ENCODE measurements at places on chromosomes 3 and 15.

DNA sequence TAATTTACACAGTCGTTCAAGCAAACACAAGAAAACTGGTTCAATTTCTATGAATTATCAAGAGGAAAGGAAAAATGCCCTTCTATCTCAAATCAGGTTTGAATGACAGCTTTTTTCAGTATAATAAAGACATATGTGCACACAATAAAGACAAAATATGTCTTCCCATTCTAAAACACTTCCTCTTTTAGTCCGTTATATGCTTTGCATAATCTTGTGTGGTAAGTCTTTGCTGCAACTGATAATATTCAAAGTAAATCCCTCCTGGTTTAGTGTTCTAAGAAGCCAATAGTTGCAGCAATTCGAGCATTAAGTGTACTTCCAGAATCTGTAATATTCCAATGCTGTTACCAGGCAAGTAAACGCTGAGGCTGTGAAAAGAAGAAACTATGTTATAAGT is 43.7 kb upstream of the MAPKBP1 start:
- DNase-seq, result no peak

DNA sequence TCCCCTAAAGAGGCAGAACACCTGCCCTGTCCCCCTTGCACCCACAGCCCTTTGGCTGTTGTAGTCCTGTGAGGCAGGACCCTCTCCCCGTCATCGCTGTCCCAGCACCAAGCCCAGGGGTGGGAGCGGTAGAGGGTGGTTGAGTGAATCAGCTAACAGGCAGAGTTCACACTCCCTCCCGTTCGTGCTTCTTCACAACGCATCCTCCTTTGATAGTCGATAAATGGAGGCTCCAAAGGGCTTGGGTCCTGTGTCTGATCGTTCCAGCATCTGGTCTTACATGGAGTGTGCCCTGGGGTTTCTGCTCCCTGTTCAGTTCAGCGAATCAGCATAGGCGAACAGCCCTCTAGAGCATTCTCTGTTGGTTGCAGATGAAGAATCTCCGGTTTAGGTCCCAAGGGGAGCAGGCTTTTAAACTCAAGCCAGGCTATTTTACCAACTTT is 820 bp upstream of the HMCES start:
- DNase-seq, result peak; percentile 17

DNA sequence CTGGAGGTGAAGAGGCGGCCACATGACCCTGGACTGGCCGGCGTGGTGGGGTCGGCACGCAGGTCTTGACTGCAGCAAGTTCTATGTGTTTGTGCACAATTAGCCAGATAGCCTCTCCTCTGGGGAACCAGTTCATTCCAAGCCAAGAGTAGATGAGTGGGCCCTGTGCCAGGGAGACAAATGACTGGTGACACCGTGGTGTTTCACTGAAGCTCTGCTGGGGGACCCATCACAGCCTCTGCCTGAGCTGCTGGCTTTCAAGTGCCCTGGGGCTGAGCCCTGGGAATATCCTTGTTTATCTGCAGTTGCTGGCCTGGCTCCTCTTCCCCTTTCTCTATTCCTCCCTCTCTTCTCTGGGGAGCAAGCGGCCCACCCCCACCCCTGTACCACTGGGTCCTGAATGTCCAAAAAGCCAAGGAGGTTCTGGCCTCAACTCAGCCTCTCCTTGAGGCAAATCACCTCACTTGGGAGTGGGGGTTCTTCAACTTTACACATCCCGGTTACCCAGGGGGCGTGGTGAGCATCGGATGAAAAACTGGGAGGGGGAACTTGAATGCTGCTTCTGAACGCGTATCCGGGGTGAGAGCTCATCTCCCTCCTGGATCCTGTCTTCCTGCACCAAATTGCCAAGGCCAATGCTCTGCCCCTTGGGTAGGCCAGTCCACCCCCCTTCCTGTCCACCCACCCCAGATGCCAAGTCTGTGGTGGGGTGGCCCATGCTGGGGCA is 199.6 kb upstream of the LYSMD4 start:
- no peak for DNase-seq

DNA sequence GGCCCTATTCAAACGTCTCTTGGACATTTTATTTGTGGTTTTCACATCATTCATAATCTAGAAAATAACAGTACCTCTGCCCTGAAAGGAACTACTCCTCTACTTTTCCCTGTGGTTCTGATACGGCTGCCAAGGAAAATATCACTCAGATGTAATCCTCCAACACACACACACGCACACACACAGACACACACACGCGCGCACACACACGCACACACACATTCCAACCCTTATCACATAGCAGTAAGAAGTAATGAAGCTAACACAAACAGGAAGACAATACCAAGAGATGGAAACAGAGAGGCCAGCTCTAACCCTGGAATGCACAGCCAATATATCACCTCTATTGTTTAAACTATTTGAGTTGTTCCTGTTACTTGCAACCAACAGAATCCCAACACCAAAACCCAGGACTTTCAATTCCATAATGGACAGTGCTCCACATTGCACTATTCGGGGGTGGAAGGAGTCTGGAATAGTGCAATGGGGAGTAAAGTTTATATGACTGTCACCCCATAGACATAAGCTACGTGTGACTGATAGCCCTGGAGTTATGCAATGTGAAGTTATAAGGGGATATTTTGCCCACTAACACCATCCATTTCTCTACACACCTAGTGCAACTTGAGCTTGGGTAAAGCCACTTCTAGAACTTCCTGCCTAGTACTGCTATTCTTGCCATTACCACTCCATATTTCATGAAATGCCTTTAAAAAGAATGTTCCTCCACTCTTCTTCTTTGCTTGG is 71.3 kb upstream of the FNDC3B start:
- DNase-seq, result no peak

DNA sequence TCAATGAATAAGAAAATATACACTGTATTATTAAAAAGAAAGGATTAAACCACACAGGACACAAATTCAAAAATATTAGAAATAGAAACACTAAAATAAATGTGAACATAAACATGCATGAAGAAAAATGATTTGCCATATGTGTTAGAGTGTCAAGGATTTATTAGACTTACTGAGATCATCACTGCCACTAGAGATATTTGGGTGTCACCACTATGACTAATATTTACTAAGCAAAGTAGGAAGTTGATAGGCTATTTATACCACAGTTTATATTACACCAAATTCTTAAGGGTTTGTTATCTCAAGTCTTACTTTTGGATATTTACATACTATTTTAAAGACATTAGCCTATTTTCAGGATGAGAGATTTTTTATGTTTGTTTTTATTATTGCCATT is 575.0 kb upstream of the SGO1 start:
- DNase-seq, result no peak

GRCh38 chr3:110971010-110971601 is 100.5 kb upstream of the NECTIN3 start:
- no peak for DNase-seq

GRCh38 chr3:23644676-23645075 is 161.1 kb upstream of the UBE2E1 start:
- DNase-seq, result no peak

GRCh38 chr3:127789051-127789450 is 33.3 kb downstream of the MGLL start:
- no peak for DNase-seq

DNA sequence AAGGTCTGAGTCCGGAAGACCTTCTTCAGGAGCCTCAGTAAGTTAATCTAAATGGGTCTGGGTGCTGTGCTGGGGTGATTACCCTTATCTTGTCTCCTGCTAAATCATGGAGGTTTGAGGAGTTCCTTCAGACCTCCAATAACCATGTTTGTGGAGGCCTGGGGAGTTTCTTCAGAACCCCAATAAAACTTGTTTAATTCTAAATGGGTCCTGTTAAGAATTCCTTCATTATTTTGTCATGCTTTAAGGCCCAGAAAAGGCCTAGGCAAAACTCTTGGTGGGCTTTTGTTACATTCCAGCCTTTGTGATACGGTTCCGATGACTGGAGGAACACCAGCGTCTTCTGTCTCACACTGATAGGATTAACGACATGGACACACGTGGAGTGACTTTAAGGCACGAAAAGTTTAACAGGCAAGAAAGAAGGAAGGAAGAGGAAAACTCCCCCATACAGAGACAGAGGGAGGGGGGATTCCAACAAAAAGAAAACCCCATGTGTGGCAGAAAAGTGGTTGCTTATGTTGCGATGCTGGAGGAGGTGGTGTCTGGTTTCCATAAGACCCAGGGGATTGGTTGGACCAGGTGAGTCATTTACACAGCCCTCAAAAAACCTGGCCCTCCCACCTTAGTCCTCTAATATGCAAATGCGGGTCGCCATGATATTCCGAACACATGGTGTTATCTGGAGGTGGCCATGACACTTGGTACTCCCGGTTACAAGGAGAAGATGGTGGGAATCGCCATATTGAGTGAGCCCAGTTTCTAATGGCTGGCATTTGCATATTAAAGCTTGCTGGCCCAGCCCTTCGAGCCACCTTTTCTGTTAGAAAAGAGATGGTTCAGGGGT is 72.6 kb upstream of the MFGE8 start:
- no peak for DNase-seq

- no peak for DNase-seq
These were observed 308.6 kb downstream of the MECOM start for GRCh38 chr3:169354774-169355501.

- peak; percentile 49 for DNase-seq
These were observed 241.9 kb downstream of the NTRK3 start for GRCh38 chr15:88014454-88015160.

- peak; percentile 83 for DNase-seq
These were observed 26.4 kb upstream of the PDE8A start for GRCh38 chr15:84955089-84955848.

DNA sequence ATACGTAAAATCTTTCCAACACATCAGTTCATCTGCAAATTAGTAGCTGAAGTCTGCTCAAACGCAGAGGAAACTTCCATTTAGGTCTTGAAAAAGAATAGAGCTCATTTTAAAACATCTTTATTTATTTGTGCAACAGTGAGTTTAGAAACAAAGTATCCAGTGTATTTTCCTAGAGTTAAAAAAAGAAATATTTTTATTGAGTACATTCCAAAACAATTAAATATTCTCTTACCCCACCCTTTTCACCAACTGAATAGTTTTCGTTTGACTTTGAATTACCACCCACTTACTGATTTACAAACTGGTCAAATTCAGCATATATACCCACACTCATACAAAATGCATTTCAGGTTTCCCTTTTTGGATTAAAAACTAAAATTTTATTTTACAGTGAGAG is 104.7 kb downstream of the ZBTB20 start:
- DNase-seq, result no peak

GRCh38 chr15:39392469-39393047 is 188.3 kb upstream of the THBS1 start:
- no peak for DNase-seq

- DNase-seq, result peak; percentile 88
These were observed 169.1 kb upstream of the SEMA6D start for GRCh38 chr15:47548231-47548630.

DNA sequence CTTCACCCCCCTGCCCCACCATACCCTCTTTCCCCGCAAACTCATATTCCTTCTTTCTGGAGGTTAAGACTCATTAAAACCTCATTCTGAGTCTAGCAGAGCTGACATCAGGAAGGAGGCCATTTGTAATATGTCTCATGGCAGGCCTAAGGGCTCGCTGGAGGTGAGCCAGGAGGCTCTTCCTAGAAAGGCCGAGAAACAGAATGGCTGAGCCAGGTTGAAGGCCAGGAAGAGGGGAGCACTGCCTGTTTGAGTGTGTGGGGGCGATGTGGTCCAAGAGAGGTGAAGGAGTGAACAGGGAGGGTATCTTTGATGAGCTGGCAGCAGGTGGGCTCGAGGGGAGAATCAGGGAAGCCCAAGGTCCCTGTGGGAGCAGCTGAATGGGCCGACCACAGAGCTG is 317.3 kb downstream of the TLE3 start:
- DNase-seq, result no peak

GRCh38 chr15:26875476-26875850 is 8.6 kb downstream of the GABRA5 start:
- DNase-seq, result no peak

GRCh38 chr3:172577987-172578570 is 54.8 kb upstream of the TNFSF10 start:
- DNase-seq, result peak; percentile 31
